Stimulated activated CD4-positive, alpha-beta T cell treated with anti-CD3 and anti-CD28 coated beads, Interleukin-1b, Interleukin-23, amount 100 ng/mL, for 4 hours (primary cell): ENCODE measurements at places on chromosomes 13 and 19.

DNA sequence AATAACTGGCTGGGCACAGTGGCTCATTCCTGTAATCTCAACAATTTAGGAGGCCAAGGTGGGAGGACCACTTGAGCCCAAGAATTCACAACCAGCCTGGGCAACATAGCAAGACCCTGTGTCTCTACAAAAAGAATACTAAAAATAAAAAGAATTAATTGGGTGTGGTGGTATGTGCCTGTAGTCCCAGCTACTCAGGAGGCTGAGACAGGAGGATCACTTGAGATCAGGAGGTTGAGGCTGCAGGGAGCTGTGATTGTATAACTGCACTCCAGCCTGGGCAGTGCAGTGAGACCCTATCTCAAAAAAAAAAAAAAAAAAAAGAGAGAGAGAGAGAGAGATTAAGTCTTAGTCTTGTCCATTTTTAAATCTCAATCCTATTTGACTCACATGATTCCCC lies 35.6 kb upstream of the SERPINE3 start:
- DNase-seq = no peak

DNA sequence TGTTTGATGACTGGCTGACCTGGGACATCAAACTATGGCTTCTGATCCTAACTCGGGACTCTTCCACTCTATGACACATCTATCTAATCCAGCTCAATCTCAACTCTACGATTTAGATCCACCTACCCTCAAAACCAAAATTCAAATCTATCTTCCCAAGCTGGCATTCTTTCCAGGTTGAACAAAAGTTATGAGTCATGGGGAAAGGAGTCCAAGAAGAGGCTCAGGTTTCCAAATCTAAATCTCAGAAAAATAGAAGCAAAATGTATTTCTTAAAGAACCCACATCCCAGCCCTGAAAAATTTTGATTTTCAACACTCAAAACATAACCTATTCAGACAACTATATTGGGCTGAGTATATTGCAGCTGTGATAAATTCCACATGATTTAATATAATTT lies 143.9 kb upstream of the IPO5 start:
- no peak for DNase-seq

DNA sequence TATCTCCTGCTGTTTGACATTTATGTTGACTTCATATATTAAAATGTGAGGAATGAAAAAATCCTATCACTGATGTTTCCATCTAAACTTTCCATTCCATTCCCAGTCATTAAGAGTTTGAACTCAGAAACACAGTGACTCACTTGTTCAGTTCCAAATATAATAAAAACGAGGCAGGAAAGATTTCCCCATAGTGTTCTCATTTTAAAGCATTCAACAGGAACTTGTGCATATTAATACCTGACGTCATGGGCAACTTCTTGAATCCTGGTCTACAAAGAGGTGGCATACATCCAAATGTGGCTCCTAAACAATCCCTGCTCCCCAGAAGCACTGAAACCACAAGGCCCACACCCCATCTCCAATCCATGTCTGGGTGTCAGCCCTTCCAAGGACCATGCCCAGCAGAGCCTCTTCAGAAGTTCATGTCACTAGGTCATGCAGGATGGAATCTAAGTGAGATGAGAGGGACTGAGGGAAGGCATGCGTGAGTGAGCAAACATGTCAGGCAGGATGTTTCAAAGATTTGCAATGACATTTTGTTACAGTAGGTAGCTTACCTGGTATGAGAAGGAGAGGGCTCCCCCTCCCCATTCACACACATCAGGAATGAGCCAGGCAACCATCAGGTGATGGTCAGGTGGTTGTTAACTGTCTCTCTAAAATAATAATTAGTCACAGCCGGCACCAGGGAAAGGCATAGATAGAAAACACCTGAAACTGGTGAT lies 9.4 kb upstream of the ERVV-2 start:
- no peak for DNase-seq

GRCh38 chr13:92836171-92836570 lies 390.4 kb upstream of the GPC6 start:
- no peak for DNase-seq

DNA sequence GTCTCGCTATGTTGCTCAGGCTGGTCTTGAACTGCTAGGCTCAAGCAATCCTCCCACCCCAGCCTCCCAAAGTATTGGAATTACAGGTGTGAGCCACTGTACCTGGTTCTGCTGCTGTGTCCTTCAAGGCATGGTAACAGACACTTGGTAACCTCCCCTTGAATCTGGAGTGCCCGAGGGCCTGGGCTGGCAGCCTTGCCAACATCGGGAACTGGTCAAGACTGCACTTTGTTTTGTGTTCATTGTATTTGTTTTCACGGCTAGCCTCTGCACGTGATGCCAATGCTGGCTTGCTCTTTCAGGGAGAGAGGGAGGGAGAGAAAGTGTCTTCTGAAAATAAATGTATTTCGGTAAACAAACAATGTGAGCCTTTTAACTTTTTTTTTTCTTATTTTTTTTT lies 12.0 kb downstream of the CERS4 start:
- DNase-seq = no peak

DNA sequence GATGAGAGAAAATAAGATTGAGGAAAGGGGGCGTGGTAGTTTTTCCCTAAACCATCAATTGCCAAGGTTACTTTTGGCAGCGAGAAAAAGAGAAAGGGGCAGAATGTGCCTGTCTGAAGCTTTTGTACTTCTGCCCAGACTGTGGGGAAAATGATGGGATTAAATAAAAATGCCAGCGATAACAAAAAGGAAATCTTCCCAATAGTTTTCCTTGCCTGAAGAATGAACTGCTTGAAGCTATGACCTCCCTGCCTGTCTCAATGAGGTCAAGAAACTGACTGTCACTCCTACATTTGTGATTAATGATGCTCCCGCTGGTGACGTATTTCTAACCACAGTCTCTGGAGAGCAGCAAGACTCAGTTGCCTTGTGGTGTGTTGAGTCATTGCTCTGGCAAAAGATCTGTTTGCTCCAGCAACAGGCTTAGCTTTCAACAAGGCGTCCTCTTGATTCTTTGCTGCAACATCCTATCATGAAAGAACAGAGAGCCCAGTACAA lies 1051.5 kb downstream of the DIAPH3 start:
- DNase-seq = no peak

GRCh38 chr13:113930671-113931637 lies 42.9 kb downstream of the C13orf46 start:
- DNase-seq = no peak

GRCh38 chr13:86729206-86729605 lies 930.0 kb upstream of the SLITRK6 start:
- DNase-seq = no peak

DNA sequence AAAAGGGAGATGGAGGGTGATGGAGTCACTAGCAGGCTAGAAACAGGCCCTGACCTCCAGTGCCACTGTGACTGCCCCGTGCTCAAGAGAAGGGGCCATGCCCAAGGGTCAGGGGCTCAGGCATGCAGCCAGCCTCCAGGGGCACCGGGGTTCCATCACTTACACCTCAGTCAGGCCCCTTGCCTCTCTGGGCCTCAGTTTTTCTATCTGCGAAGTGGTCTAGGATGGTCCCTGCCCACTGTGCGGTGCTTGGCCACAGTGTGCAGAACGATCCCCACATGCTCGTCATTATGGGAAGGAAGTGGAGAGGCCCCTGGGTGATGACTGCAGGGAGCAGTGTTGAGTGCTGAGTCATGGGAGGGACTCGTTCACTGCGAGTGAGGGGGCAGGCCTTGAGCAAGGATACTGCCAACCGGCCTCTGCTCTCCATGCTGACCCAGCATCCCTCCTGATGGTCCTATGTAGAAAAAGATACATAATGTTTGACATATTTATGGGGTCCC lies 23.1 kb downstream of the TMED1 start:
- DNase-seq = no peak
